Stimulated activated CD4-positive, alpha-beta T cell treated with anti-CD3 and anti-CD28 coated beads, TNF-alpha, amount 100 ng/mL, for 24 hours (primary cell): ENCODE measurements at places on chromosomes 6 and 20.
A peak's percentile ranks its signal among the peaks of the same experiment; 100 is the strongest.

- no peak for DNase-seq
These were observed 4.0 kb downstream of the SIM1 start for GRCh38 chr6:100460650-100461204.

GRCh38 chr6:97473979-97474378, 191.0 kb upstream of the MMS22L start:
- DNase-seq = no peak

GRCh38 chr6:37205175-37205996, 35.4 kb downstream of the PIM1 start:
- DNase-seq = no peak

DNA sequence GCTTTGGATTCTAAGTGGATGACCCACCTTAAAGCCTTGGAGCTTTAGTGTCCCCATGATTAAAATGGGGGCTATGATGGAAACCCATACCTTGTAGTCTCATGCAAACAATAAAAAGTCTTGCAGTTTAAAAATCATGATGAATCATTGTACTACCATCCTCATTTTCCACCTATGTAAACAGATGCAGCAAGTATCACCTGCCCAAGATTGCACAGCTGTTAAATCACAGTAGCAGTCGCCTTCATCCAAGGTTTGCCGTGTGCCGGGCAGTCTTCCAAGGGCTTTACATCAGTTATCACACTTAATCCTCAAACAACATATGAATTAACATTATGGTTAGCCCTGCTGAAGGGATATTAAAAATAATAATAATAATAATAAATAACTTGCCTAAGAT, 210.3 kb downstream of the FOXA2 start:
- no peak for DNase-seq

DNA sequence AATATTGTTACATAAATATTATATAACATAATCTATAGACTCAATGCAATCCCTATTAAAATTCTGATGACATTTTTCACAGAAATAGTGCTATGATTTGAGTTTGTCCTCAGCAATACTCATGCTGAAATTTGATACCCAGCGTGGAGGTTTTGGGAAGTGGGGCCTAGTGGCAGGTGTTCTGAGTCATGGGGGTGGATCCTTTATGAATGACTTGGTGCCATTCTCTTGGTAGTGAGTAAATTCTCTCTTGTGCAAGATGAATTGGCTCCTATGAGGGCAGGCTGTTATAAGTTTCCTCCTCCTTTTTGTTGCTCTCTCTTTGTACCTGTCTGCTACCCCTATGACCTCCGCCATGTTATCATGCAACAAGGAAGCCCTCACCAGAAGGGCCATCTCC, 65.8 kb downstream of the SHPRH start:
- no peak for DNase-seq

DNA sequence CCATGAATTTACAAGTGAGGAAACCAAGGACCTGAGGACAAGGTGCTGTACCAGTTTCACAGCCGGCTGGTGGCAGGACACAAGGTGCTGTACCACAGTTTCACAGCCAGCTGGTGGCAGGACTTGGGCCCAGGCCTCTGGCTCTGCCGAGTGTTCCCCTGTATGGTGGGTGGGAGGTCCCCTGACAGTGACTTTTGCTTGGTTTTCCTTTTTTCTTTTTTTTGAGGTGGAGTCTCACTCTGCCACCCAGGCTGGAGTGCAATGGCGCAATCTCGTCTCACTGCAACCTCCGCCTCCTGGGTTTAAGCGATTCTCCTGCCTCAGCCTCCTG, 212.4 kb downstream of the LY86 start:
- no peak for DNase-seq

DNA sequence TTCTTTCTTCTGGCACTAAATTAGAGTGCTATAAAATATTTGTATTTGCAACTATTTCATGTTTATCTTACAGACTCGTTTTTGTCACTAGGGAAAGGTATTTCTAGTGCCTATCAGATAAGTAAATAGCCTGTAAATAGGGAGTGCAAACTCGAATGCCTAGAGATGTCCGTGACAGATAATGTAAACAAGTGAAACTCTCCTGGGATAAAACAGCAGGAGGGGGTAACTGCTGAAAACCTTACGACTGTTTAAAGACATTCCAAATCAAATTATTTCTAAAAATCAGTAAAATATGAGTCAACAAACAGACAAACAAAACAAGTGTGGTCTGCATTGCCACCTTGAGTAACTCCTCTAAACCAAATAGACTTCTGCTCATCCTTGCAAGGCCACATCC, 932.1 kb downstream of the EYS start:
- DNase-seq = no peak

DNA sequence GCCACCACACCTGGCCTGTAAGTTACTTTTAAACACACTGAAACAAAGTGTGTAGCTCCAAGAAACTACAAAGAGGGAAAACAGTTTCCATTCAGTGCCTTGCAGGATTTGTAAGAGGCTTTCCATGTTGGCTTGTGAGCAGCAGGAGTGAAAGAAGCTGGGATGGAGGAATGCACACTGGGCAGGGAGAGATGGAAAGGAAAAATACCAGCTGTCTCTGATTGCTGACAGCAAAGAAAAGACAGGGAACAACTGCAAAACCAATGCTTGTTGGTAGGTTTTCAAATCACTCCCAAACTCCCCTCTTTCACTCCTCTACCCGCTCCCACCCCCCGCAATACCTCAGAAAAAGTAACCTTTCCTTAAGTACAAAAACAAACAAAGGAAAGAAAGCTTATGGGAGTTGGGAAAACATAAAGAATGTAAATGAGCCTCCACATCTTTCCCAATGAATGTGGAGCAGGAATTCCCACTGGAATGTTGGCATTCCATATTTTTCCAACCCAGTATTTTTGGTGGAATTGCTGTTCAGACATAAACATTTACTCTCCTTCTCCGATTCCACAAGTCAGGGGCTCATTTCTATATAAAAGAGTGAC, 166.1 kb downstream of the THBS2 start:
- DNase-seq = no peak

- no peak for DNase-seq
These were observed 160.3 kb upstream of the ATXN1 start for GRCh38 chr6:16921399-16922110.

GRCh38 chr6:31270788-31271640, 878 bp downstream of the HLA-C start:
- DNase-seq = peak; percentile 40

GRCh38 chr20:21162631-21163030, 36.7 kb downstream of the KIZ start:
- DNase-seq = no peak

DNA sequence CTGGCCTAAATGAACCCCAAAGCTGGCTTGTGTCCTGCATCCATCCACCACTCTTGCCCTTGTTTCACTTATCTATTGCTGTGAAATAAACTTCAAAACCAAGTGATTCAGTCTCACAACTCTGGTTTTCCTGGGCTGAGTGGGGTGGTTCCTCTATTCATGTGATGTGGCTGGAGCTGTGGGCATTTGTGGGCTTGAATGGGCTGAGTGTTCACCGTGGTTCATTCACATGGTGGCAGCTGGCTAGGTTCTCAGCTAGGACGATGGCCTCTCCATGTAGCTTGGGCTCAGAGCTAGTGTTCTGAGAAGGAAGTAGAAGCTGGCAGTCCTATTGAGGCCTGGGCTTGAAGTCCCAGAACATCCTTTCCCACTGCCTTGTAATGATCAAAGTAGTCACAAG, 30.4 kb downstream of the FKBP1A start:
- peak; percentile 11 for DNase-seq

DNA sequence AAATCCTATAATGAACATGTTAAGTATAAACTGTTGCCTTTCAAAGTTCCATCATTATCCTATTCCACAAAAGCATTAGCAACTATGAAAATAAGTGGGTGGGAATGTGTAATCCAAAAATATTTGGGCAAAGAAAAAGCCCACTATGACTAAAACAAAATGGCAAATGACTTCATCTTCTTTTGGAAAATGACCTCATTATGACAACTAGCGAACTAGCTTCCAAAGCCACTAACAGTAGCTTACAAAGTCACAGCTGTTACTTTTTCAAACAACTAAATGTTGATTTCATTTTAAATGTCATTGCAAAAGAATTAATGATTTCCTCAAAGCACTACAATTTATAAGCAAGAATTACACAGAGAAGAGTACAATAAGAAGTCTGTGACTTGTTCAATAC, 49.8 kb upstream of the RUNX2 start:
- DNase-seq = no peak

DNA sequence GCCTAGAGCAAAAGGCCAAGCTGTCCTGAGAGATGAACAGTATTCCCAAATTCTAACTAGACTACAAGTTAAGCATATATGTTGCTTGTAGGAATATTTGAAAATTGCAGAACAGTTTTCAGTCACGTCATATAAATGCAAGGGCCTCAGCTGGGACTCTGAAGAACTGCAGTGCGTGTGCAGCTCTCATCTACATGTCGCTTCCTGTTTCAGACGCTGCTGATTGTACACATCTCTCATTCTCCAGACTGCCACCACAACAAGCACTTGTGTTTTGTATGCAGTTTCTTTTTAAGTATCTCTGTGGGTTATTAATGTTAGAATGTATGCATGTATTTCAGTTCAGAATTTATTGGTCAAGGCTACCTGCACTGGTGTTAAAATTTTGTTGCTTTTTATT, 119.7 kb downstream of the MAP3K4 start:
- no peak for DNase-seq

DNA sequence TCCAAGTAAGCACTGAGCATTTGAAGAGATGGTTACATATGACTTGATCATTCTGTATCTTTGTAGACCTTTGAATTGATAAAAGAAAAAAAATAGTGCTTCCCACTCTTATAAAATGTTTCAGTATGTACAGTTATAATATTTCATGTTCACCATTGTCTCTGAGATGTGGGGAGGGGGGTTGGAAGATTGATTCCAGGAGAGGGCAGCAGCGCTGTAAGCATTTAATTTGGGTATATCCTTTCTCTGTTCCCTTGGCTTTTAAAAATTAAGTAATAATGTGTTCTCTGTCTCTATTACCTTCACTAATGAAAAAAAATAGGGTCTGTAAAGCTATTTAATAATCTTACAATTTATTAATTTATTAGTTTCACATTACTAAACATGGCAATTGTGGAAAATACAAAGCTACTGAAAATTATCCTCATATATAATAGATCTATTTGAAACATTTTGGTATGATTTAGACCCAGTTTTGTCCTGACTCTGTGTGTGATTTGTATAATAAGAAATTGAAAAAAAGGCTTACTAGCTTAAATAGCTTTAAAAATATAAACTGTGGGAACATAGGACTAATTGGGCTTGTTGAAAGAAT, 341.2 kb downstream of the CDKAL1 start:
- no peak for DNase-seq

DNA sequence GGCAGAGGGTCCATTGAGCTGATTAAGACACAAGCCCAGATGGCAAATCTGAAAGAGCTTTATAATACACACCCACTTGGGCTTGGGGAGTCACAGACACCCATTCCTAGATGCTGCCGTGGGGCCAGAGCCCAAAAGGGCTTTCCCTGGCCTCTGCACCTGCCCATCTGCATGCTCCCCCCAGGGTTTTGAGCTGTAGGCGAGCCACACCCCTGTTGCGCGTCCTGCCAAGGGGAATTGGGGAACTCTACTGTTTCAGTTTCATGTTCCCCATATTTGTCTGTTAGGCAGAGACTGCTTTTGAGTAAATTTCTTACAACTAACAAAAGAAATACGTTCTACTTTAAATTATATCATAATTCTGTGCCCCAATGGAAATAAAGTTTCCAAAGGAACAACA, 52.9 kb upstream of the FNDC1 start:
- no peak for DNase-seq

DNA sequence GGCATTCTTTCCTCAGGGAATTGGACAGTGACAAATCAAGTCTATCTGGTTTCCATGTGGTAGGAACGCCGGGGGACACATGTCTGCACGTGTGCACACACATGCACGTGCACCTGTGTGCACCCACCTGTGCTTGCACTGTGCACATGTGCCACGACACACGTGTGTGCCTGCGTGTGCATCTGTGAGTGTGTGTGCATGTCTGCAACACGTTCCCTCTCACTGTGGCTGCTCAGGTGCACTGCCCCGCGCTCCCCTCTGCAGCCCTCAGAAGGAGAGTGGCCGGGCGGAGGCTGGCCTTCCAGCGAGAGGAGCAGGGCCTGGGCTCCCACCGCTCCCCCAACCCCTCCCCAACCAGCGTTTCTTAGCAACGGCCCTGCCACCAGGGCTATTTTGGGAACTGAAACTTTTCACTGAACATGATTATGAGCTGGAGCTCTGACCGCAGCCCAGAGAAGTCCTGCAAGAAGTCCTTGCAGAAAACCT, 147.8 kb downstream of the PHACTR3 start:
- DNase-seq = no peak

- DNase-seq = no peak
These were observed 11.2 kb upstream of the APCDD1L start for GRCh38 chr20:58526411-58526810.

DNA sequence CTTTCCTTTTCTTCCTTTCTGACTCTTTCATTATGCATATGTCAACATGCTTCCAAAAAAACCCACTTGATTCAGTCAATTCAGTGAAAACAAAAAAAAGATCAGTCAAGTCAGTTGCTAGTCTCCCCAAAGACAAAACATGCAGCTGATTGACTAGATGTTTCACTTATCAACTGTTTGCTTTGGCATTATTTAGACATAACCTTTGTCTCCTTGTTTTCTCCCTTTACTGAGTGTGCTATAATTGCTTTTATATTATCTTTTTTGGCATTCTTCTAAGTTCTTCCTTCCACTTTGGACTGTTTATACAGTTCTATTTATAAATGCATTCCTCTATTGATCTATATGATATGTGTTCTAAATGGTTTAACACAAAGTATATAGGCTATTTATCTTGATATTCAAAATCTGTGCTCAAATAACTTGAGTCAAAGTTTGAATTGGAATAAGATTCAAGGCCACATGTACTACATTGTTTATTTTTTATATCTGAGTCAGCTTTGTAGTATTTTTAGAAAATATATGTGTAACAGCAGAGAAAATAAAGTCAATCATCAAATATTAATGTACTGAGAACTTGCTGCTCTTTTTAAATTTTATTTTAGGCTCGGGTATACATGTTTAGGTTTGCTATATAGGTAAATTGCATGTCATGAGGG, 260.5 kb downstream of the CENPW start:
- no peak for DNase-seq

DNA sequence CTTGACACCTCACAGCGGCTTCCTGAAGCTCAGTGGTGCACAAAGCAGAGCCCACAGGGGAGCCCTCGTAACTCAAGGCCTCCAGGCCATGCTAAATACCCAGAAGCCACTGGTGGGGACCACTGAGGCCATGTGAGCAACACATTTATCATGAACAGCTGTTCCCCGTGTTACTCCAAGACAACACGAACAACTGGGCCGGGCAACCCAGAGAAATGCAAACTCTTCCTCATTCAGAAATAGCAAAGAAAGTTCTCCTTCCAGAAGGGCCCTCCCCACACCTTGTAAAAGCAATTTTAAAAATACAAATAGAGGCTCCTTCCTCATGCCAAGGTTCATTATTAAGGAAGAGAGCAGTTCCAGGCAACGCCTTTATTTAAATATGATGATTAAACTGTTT, 36.3 kb upstream of the SLCO4A1 start:
- DNase-seq = no peak

DNA sequence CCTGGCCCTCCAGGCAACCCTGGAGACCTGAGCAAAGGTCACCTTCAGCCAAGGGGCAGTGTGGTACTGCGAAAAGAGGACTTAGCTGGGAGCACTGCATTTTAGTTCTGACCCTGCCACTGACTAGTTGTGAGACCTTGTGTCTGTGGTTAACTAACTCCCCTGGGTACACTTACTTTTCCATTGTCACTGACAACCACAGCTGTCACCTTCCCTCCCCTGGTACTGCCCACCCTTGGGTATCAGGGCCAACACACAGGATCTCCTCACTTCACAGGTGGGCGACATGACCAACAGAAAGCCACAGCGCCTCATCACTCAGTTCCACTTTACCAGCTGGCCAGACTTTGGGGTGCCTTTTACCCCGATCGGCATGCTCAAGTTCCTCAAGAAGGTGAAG, 21.6 kb upstream of the GNRH2 start:
- no peak for DNase-seq
